IMR-90 (cell line): ENCODE measurements at places on chromosomes 12 and 14. TPM values are rescaled to one million over a fixed set of nuclear protein-coding genes. Genes with fewer than 3 reads are reported as not detected.

DNA sequence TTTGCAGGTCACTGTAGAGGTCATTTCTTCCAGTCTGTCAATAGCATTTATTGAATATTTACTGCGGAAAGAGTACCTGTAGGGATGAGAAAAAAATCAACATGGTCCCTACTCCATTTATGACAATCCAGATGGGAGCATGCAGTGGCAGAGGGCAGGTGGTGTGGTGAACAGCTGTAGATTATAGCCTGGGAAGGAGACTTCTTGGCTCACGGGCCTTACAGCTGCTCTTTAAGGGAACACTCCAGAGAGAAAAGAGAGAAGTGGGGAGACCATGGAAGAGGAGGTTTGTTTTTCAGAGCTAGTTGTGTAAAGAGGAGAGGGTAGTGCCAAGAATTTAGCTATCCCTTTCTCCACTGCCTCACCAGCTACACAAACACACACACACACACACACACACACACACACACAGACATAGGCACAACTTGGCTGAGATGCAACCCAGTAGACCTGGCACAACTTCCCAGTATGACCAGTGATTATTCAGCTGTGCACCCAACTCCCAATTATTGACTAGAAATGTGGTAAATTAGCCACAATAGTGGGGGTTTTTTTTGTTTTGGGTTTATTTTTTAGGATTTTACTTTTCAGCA lies 41.0 kb downstream of the GPHB5 start:
- H3K4me1 ChIP-seq = no peaks in the 10 kb centered on the region
- no peaks in the 10 kb centered on the region for H3K27me3 ChIP-seq
- H3K4me3 ChIP-seq = no peak overlapping the region
- H3K27ac ChIP-seq = no peak overlapping the region
- DNase-seq = no peak

- peak overlapping the region; percentile 90 for H3K4me3 ChIP-seq
- peaks cover 7% of the 10 kb centered on the region; the same call in 1 of the 2 replicates for H3K36me3 ChIP-seq
- peak; percentile 39 for DNase-seq
- H3K4me1 ChIP-seq = peaks cover 10% of the 10 kb centered on the region
- no peaks in the 10 kb centered on the region for H3K27me3 ChIP-seq
These were observed 1.2 kb downstream of the PTGER2 start for GRCh38 chr14:52315355-52315718.

- no peaks in the 10 kb centered on the region for H3K36me3 ChIP-seq
- no peak overlapping the region for H3K27ac ChIP-seq
- no peaks in the 10 kb centered on the region for H3K27me3 ChIP-seq
- no peak for DNase-seq
- H3K4me1 ChIP-seq = no peaks in the 10 kb centered on the region
- H3K4me3 ChIP-seq = no peak overlapping the region
These were observed 299.4 kb downstream of the SLC16A7 start for GRCh38 chr12:59895166-59895775.

GRCh38 chr12:107485731-107486130 lies 199.9 kb upstream of the PWP1 start:
- H3K4me1 ChIP-seq = no peaks in the 10 kb centered on the region; the same call in 1 of the 2 replicates
- H3K4me3 ChIP-seq = no peak overlapping the region
- peak; percentile 55 for DNase-seq
- peaks cover 5% of the 10 kb centered on the region; the same call in 1 of the 2 replicates for H3K27me3 ChIP-seq
- no peak overlapping the region for H3K27ac ChIP-seq

SYNDIG1L gene
- total RNA-seq = not detected in 2 replicates

OVCH1 gene
- total RNA-seq = under 0.01 and 0.18 TPM in 2 replicates
